ENCODE measurements at places on chromosomes 2 and 18.

DNA sequence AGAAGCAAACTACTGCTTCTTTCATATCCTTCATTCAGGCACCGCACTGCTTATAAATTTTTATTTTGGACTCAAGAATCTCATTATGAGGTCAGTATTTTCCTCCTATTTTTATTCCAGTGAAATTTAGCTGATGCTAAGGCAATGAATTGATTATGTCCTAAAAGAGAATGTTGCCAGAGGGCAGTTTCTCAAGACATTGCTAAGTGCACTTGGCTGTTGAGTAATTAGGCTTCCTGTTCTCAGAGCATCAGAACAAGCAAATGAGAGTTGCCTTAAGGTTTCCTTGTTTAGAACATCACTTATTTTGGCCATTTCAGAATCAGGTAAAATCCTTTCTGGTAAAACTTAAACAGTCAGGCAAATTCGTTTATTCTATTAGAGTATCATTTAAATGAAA, 548.6 kb upstream of the ZEB2 start:
- no peaks in the 10 kb centered on the region for H3K27me3 ChIP-seq
- H3K27ac ChIP-seq, result no peak overlapping the region
- DNase-seq, result no peak
- no peaks in the 10 kb centered on the region for H3K36me3 ChIP-seq

DNA sequence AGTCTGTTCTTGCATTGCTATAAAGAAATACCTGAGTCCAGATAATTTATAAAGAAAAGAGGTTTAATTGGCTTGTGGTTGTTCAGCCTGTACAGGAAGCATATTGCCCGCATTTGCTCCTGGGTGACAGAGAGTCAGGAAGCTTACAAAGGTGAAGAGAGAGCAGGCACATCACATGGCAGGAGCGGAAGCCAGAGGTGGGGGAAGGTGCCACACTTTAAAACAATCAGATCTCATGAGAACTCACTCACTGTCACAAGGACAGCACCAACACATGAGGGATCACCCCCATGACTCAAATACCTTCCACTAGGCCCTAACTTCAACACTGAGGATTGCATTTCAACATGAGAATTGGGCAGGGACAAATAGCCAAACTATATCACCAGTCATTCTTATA, 124.8 kb upstream of the COL5A2 start:
- peaks cover 84% of the 10 kb centered on the region for H3K4me1 ChIP-seq
- peak overlapping the region; percentile 24 for H3K4me3 ChIP-seq
- H3K27ac ChIP-seq, result peak overlapping the region; percentile 98

GRCh38 chr18:2442006-2442405, 129.3 kb downstream of the METTL4 start:
- no peak overlapping the region for H3K27ac ChIP-seq
- no peaks in the 10 kb centered on the region for H3K4me1 ChIP-seq
- H3K36me3 ChIP-seq, result no peaks in the 10 kb centered on the region
- H3K4me3 ChIP-seq, result no peak overlapping the region

- H3K4me1 ChIP-seq, result no peaks in the 10 kb centered on the region
- H3K27me3 ChIP-seq, result peaks cover 6% of the 10 kb centered on the region
- no peak for DNase-seq
- H3K27ac ChIP-seq, result no peak overlapping the region
- H3K4me3 ChIP-seq, result no peak overlapping the region
These were observed 129.3 kb upstream of the CCDC150 start for GRCh38 chr2:196510246-196510645.

- H3K36me3 ChIP-seq, result peaks cover 1% of the 10 kb centered on the region
- no peak overlapping the region for H3K4me3 ChIP-seq
- no peak for DNase-seq
- H3K27ac ChIP-seq, result no peak overlapping the region
- H3K4me1 ChIP-seq, result peaks cover 2% of the 10 kb centered on the region
These were observed 112.9 kb upstream of the CNTNAP5 start for GRCh38 chr2:123912171-123912570.

DNA sequence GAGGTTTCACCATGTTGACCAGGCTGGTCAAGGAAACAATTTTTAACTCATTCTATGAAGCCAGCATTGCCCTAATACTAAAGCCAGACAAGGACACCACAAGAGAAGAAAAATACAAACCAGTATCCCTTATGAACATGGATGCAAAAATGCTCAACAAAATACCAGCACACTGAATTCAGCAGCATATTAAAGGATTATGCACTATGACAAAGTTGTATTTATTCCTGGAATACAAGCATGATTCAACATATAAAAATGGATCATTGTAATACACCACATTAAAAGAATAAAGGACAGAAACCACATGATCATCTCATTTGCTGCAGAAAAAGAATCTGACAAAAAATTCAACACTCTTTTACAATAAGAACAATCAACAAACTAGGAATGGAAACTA, 138.7 kb downstream of the RAB3GAP1 start:
- no peaks in the 10 kb centered on the region for H3K4me1 ChIP-seq
- H3K4me3 ChIP-seq, result no peak overlapping the region
- no peaks in the 10 kb centered on the region for H3K27me3 ChIP-seq
- DNase-seq, result no peak
- H3K36me3 ChIP-seq, result peaks cover 7% of the 10 kb centered on the region

GRCh38 chr2:143525402-143525860, 396.2 kb downstream of the ARHGAP15 start:
- peaks cover 32% of the 10 kb centered on the region for H3K36me3 ChIP-seq
- H3K4me1 ChIP-seq, result peaks cover 43% of the 10 kb centered on the region
- no peaks in the 10 kb centered on the region for H3K27me3 ChIP-seq
- no peak for DNase-seq

- H3K4me3 ChIP-seq, result no peak within 1 kb of the TSS
- no peak within 1 kb of the TSS for H3K27ac ChIP-seq
- peaks cover 5% of the 10 kb centered on the region for H3K4me1 ChIP-seq
- DNase-seq, result no peak
- H3K36me3 ChIP-seq, result no peaks in the 10 kb centered on the region
These were observed at the start of gene PRSS56 for GRCh38 chr2:232519581-232520438. Gene PRSS56 (plus strand): TSS chr2:232520388. CDS start chr2:232520599, 211 bp downstream.

GRCh38 chr2:26934335-26934724, 36.1 kb upstream of the MAPRE3 start:
- H3K4me3 ChIP-seq, result no peak overlapping the region
- H3K4me1 ChIP-seq, result no peaks in the 10 kb centered on the region
- peaks cover 4% of the 10 kb centered on the region for H3K27me3 ChIP-seq
- no peak for DNase-seq

DNA sequence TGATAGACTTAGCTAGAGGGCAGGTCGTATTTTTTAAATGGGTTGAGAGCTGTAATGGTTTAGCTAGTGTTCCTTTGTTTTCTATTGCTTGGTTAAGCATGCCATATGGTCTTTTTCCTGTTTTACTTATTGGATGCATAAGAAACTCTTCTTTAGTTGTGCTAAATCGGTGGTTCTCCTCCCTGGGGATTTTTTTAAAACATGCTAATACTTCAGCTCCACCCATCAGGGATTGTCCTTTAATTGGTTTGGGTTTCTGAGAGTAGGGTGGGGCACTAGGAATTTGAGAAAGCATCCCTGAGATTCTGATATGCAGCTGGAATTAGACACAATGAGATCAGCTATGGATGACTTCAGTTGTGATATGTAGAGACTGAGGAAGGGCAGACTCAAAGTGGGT, 497.2 kb downstream of the THSD7B start:
- no peaks in the 10 kb centered on the region for H3K4me1 ChIP-seq
- H3K27ac ChIP-seq, result no peak overlapping the region
- H3K36me3 ChIP-seq, result no peaks in the 10 kb centered on the region
- no peak for DNase-seq

Data from activated naive CD8-positive, alpha-beta T cell treated with anti-CD3 and anti-CD28 coated beads, Interleukin-2, amount 50 U/mL, for 24 hours (primary cell).